Amygdala (tissue), 56 donors: ENCODE measurements at places on chromosomes 12 and 14.

DNA sequence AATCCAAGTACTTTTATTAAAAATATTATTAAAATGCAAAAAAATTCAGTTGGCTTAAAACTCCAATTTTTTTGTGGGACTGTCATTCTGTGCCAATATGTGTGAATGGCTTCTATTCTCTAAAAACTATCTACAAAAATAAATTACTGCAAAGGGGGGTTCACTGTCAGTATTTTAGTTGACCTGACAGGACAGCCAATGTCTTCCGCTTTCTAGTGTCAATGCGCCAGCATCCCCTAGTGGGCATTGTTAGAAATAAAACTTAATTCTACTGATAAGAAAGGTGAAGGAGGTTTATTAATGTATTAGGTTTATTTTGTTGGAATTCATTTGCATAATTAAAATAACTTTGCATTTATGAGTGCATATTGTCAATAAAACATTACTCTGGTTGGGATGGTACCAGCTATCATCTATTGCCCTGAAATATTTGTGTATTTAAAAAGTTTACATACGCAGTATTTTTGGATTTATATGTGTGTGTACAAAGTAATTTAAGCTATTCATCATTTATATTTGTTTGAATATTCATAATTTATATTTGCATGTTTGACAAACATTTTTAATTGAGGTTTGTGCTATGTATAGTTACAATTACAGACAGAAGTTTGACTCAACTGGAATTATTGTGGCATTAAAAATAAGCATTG lies 527.2 kb downstream of the FLRT2 start:
- DNase-seq, result no peak

- no peak for DNase-seq
Observed at GRCh38 chr12:31498424-31498823, 92.5 kb downstream of the DENND5B start.

DNA sequence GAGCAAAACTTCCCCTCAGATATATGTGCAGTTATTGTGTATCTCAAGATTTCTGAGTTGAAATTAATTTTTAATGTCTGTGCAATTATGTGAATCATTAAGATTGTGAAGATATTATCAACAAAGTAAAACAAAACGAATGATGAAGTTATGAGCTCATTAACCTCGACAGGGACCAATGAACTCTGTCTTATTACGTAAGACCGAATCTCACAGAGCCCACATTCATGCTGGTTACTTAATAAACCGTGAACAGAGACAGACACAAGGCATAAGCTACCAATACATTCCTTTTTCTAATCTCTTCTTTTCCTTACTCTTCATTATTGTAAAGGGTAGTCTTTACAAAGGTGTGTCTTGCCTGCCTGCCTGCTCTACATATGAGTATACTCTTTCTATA lies 568.7 kb downstream of the RPS29 start:
- no peak for DNase-seq

DNA sequence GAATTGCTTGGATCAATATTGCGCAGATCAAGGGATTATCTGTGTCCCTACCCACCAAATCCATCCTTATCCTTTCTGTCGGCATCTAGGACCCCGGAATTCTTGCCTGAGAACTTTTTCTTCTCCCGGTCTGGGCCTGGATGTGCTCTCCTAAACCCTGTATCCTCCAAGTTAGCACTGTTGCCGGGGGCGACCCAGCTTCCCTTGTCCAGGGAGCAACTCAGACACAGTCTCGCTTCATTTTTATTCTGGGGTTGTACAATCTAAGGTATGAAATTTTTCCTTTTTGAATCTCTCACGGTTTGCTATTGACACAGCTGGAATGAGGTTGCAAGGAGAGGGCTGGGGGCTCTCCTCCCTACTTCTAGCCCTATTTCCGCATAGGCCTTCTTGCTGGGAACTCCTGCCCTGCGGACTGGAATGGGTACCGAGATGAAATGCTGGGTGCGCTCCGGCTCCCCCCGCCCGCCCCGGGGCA lies 403 bp upstream of the PNP start:
- DNase-seq, result no peak

GRCh38 chr12:20646239-20646827 lies 48.8 kb upstream of the SLCO1C1 start:
- DNase-seq, result no peak

DNA sequence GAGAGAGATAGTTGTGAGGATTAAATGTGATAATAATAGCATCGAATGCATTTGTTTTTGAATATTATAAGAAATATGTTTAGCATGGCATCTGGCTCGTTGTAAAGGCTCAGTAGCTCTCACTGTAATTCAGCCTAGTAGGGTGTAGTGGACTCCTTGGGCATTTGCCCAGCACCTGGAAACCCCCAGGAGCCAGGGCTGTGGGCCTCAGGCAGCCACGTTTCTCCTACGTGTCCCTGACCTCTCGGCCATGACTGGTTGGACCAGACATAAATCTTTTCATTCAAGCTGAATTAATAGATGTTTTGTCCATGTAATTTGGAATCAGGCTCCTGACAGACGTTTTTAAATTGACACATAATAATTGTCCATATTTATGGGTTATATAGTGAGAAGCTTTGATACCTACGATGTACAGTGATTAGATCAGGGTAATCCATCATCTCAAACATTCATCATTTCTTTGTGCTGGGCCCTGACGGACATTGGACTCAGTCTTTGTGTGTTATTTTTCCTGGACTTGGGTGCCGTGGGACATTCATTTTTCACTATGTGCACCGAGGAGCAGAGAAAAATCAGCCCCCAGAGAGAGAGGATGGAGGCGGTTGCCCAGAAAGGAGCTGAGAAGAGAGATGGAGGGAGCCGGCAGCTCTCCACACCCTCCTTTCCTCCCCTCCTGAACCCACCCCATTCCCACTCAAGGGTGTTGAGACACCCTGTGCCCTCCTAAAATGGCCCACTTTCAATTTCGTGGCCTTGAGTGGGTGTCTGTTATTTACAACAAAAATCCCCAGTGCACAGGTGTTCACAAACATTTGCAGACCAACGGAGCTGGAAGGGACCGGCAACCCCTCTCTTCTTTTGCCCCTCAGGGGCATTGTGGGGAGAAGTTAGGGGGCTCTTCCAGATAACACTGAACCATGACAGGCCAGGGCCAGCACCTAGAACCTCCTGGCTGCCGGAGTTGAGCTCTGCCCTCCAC lies 296.4 kb downstream of the DPF3 start:
- DNase-seq, result no peak

GRCh38 chr12:321606-322326 lies 59.1 kb upstream of the SLC6A13 start:
- no peak for DNase-seq

- no peak for DNase-seq
Observed at GRCh38 chr12:52748578-52748977, 28.6 kb downstream of the KRT76 start.

GRCh38 chr14:21267431-21267845 lies 1.8 kb downstream of the HNRNPC start:
- DNase-seq, result no peak

DNA sequence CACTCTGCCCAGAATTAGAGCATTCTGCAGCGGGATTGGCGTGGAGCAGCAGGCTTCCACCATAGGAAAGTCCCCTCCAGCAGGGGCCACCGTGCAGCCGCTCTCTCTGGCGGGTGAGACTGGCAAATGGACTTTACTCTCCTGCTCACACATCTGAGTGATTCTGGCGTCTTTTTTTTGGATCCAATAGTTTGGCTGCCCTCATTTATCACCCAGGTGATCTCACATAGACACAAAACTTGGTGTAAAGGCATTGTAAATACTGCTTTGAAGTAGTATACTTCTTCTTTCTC lies 130.3 kb downstream of the TGFB3 start:
- no peak for DNase-seq

GRCh38 chr14:80078501-80078900 lies 132.8 kb downstream of the DIO2 start:
- DNase-seq, result no peak

GRCh38 chr14:64220466-64220865 lies 73.7 kb downstream of the ESR2 start:
- no peak for DNase-seq

GRCh38 chr12:97941686-97942354 lies 479.2 kb downstream of the RMST start:
- DNase-seq, result no peak

- no peak for DNase-seq
Observed at GRCh38 chr12:18361433-18361832, 100.1 kb downstream of the PIK3C2G start.

GRCh38 chr12:53840316-53840715 lies 88.5 kb upstream of the CISTR start:
- no peak for DNase-seq

- no peak for DNase-seq
Observed at GRCh38 chr14:90613453-90613852, 202.8 kb downstream of the TTC7B start.

- DNase-seq, result no peak
Observed at GRCh38 chr12:47317175-47317915, 237.6 kb upstream of the AMIGO2 start.

GRCh38 chr14:100537446-100538350 lies 49.5 kb downstream of the BEGAIN start:
- DNase-seq, result peak; percentile 38

- DNase-seq, result no peak
Observed at GRCh38 chr12:9198012-9198411, 10.2 kb downstream of the PZP start.

DNA sequence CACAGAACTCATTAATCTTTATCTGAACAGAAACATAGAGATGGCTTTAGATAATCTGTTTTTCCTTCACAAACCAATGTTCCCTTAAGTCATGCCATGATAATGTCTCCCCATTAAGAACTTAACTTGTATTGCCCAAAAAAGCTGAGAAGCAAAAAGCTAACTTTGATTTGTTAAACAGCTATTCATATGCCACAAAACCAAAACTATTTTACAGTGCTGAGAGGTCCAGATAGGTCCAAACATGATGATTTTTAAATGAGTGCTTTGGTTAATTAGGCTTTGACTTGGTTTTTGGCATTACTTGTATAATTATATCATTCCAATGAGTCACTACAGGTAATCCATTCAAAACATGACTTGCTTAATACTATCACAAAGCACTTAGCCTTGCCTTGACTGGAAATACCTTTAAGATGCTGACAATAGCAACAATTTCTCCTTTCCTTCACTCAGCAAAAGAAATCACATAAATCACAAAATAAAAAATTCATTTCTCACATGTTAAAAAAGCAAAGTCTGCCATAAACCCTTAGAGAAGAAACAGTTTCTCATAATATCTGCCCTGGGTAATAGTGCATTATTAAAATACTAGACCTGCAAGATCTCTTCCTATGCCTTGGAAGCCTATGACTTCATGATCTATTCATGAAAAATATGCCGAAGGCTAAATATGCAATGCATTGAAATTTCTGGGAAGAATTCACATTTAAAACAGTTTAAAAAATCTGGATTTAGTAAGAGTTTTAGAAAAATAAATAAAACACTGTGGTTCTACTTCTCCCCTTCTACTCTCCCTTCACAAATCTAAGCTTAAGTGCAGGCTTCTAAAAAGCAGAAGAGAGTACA lies 52.0 kb upstream of the SAV1 start:
- DNase-seq, result no peak

GRCh38 chr12:14244876-14245669 lies 120.4 kb upstream of the ATF7IP start:
- DNase-seq, result no peak

DNA sequence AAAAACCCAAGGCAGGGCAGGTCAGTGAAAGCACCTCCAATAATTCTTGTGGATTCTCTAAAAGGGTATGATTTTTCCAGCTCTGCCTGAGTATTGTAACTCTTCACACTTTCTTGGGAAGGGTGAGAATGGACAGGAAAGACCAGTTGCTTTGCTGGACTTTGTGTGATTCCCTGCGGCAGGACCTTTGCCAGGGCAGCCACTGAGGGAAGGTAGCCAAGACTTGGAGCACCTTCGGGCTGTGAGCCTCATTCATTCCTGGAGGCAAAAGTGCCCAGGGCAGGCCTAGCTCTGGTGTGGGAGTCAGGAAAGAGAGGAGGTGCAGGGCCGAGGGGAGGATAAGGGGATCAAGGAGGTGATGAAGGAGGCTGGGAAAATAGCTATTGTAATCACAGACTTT lies 80.2 kb downstream of the VCPKMT start:
- DNase-seq, result no peak

DNA sequence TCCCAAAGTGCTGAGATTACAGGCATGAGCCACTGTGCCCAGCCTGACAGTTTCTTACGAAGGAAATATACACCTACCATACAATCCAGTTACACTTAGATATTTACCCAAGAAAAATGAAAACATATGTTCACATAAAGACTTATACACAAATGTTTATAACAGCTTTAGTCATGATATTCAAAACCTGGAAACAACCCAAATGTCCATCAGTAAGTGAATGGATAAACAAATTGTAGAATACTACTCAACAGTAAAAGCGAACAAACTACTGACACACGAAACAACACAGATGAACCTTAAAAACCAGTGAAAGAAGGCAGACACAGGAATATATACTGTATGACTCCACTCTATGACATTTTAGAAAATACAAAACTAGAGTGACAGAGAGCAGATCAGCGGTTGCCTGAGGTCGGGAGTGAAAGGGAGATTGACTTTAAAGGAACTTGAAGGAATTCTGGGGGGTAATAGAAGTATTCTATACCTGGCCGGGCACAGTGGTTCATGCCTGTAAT lies 83.6 kb downstream of the SPRING1 start:
- no peak for DNase-seq

DNA sequence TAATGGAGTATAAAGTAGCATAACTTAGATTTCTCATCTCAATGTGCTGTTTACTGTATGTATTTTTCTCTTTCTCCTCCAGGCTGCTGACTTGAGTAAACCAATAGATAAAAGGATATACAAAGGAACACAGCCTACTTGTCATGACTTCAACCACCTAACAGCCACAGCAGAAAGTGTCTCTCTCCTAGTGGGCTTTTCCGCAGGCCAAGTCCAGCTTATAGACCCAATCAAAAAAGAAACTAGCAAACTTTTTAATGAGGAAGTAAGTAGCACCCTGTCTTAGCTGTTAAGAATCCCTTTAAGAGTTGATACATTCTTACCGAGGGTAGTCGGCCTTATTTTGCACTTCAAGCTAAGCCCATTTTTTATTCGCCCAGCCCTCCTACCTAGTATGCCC lies 55.2 kb downstream of the WDR20 start:
- no peak for DNase-seq

GRCh38 chr12:6639151-6639801 lies 3.5 kb upstream of the LPAR5 start:
- DNase-seq, result no peak

- no peak for DNase-seq
Observed at GRCh38 chr12:5308216-5308615, 123.7 kb upstream of the NTF3 start.

- no peak for DNase-seq
Observed at GRCh38 chr12:64187370-64187769, 34.7 kb downstream of the KICS2 start.

- no peak for DNase-seq
Observed at GRCh38 chr12:76964784-76965571, 86.2 kb upstream of the CSRP2 start.

GRCh38 chr12:58143498-58143995 lies 202.2 kb downstream of the ATP23 start:
- DNase-seq, result no peak

- DNase-seq, result no peak
Observed at GRCh38 chr12:110088936-110089335, 35.2 kb upstream of the IFT81 start.
